PC-3 (cell line): ENCODE measurements at places on chromosomes 3 and 15.

GRCh38 chr3:185473290-185473815 lies 25.5 kb downstream of the TMEM41A start:
- no peak for DNase-seq
- H3K36me3 ChIP-seq, result no peaks in the 10 kb centered on the region
- H3K27me3 ChIP-seq, result no peaks in the 10 kb centered on the region
- H3K4me3 ChIP-seq, result no peak overlapping the region
- no peaks in the 10 kb centered on the region for H3K4me1 ChIP-seq
- H3K27ac ChIP-seq, result no peak overlapping the region

DNA sequence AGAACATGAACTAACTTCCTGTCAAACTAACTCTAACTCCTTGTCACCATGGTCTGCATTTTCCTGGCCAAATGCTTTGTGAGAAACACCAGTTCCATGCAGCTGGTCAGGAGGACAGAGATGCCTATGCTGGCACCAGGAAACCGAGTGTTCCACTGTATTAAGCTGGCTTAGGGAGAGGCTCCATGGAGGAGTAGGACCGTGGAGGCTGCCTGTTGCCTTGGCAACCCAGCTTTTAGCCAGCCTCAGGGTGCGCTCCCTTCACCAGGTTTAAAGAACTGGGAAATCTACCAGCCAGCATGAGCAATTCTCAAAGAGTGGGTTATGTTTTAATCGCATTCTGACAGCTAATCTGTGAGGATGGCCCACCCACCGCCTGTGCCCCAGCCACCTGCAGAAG lies 394.1 kb downstream of the OCA2 start:
- no peaks in the 10 kb centered on the region for H3K36me3 ChIP-seq
- DNase-seq, result no peak
- no peaks in the 10 kb centered on the region for H3K27me3 ChIP-seq
- no peak overlapping the region for H3K4me3 ChIP-seq
- no peak overlapping the region for H3K27ac ChIP-seq
- H3K4me1 ChIP-seq, result no peaks in the 10 kb centered on the region

GRCh38 chr3:98977520-98977919 lies 76.0 kb upstream of the DCBLD2 start:
- H3K36me3 ChIP-seq, result peaks cover 2% of the 10 kb centered on the region; the same call in 1 of the 2 replicates
- peak overlapping the region; percentile 15; the same call in 1 of the 2 replicates for H3K4me3 ChIP-seq
- H3K27me3 ChIP-seq, result no peaks in the 10 kb centered on the region
- peaks cover 81% of the 10 kb centered on the region for H3K4me1 ChIP-seq
- H3K27ac ChIP-seq, result peak overlapping the region; percentile 98

DNA sequence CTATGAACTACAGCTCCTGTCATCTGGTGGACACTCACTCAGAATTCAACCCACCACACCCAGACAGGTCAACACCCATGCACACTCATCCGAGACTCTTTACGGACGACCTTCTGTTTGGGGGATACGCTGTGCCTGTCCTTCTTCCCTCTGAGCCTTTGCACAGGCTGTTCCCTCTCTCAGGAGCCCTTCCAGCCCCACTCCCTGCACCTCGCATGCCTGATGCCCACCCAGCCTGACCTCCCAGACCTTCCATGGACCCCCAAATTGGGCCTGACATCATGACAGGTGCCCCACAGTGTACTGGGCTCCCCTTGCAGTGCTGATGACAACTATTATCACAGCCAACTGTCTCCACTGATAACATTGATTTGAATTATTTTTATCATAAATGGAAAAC lies 135.8 kb downstream of the NSMCE3 start:
- H3K4me3 ChIP-seq, result no peak overlapping the region
- no peaks in the 10 kb centered on the region for H3K36me3 ChIP-seq
- no peak overlapping the region for H3K27ac ChIP-seq
- H3K27me3 ChIP-seq, result no peaks in the 10 kb centered on the region
- no peaks in the 10 kb centered on the region for H3K4me1 ChIP-seq

GRCh38 chr3:132592216-132592615 lies 4.9 kb upstream of the ACKR4 start:
- no peaks in the 10 kb centered on the region for H3K27me3 ChIP-seq
- no peak for DNase-seq
- peaks cover 17% of the 10 kb centered on the region for H3K4me1 ChIP-seq
- H3K4me3 ChIP-seq, result no peak overlapping the region
- H3K36me3 ChIP-seq, result no peaks in the 10 kb centered on the region
